Stimulated activated CD4-positive, alpha-beta T cell treated with anti-CD3 and anti-CD28 coated beads, Interleukin-1b, Interleukin-23, amount 100 ng/mL, for 1 hour (primary cell): ENCODE measurements at places on chromosomes 3 and 15.
A peak's percentile ranks its signal among the peaks of the same experiment; 100 is the strongest.

DNA sequence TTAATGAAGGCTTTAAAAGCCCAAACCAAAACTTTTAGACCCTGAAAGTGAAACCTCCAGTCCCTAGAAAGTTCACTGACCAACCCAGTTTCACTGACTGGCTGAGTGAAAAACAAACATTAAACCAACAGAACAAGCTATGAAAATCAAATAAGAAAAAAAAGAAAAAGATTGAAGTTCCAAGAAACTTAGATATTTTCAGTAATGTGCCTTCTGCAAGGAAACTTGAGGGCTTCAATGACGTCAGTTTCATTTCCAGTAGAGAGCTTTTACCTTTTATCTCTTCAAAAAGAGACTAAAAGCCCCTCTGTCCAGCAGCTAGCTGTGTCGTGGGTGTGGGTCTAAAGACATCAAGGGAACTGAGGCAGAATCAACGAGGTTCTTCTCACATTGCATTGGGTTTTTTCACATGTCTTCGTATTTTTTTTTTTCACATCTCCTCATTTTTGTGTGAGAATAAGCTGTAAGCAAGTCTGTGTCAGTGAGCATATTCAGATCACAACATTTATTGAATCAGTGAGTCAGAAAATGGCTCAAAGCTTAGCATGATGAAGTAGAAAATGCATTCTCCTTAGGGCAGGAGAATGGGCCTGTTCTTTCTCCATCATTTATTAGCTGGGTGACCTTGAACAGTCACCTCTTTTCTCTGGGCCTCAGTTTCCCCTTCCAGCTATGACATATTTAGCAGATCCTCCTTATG, 54.8 kb upstream of the BCL6 start:
- DNase-seq = no peak

DNA sequence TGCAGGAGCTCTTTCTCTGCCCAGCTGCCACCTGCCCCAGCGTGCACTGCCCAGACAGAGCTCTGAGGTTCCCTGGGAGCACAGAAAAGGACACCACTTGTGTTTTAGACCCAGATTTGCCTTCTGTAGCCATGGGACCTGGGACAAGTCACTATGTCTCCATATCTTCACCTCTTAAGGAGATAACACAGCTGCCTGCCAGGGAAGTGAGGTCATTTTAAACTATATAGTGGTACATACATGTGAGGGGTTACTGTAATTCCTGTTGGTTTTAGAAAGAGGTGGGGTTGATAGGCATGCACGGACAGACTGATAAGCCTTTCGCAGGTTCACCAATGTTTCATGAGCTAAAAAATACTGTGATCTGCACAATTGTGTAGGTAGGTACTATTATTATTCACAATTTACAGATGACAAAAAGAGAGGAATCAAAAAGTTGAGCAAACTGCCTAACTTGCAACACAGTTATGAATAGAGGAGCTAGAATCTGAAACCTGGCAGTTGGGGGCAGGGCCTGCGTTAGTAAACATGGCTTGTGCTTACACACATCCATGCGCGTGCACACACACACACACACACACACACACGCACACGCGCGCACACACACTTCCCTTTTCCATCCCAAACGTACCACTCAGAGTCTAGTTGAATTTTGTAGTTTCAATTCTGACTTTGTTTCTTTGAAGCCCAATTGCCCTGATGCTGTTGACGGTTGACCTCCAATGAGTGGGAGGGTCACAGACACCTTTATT, 193.6 kb downstream of the FAM43A start:
- DNase-seq = no peak

GRCh38 chr15:41669701-41670100, 9.5 kb downstream of the MGA start:
- no peak for DNase-seq

GRCh38 chr3:162206648-162207047, 710.0 kb downstream of the OTOL1 start:
- DNase-seq = no peak

DNA sequence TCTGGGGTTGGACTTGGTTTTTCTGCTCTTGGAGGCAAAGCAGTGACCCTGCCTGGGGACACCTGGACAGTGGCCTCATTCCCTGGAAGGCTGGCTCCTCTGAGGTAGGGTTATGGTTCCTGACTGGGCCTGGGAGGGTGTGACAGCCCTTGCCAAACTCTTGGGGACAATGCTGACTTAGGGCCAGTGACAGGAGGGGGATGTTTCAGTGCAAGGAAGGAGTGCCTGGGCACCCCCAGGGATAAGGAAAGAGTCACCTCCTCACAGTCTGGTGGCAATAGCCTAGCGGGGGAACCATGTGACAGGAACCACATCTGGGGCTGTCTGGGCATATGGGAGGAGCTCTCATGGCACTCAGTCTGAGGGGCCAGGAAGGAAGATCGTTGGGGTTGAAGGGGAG, 91.8 kb downstream of the ABHD5 start:
- DNase-seq = no peak

DNA sequence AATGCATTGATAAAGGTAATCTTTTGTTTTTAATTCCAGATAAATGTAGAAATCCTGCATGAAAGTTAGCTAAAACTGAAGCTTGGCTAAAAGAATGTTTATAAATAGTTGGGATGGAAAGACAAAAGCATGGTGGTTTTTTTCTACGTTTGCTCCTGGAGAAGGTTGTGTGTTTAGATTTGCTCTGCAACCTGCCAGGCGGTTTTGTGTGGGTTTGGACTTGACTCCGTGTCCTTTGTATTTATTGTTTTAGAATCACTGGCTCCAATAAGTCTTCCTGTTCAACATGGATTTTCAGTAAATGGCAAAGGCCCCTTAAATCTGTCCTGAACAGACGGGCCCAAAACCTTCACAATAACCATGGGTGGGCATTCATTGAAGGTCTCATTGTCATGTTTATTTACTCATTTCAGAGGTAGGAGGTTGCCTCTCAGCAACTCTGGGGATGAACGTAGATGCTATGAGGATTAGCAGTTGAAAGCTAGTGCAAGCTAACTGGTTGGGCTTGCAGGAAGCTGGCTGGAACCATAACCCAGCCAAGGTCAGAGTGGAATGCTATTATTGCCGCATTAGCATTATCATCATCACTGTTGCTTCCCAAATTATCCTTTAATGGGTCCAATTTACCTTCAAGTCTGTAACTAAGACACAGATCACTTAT, 60.6 kb upstream of the ADAMTS9 start:
- DNase-seq = no peak

DNA sequence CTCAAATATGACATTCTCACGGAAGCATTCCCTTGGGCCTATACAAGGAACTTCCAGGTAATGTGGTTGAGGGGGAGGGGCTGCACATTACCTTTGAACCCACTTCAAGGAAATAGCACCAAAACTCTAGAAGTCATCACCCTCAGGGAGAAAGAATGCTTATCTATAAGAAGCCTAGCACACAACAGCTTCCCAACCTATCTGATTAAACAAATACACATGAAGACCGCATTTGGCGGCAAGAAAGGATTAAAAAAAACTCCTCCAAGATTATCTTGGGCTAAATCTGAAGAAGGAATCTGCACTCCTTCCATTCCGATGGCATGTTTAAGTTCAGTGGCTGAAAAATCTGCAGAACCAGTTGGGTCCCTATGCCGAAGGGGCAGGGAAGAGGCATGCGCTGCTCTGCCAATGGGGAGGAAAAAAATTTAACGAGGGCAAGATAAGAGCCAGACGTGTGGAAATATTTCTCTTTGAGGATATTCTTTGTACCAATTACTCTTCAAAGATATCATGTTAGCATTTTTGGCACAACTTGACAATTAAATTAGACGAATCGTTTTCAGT, 82.0 kb upstream of the WNT5A start:
- no peak for DNase-seq

DNA sequence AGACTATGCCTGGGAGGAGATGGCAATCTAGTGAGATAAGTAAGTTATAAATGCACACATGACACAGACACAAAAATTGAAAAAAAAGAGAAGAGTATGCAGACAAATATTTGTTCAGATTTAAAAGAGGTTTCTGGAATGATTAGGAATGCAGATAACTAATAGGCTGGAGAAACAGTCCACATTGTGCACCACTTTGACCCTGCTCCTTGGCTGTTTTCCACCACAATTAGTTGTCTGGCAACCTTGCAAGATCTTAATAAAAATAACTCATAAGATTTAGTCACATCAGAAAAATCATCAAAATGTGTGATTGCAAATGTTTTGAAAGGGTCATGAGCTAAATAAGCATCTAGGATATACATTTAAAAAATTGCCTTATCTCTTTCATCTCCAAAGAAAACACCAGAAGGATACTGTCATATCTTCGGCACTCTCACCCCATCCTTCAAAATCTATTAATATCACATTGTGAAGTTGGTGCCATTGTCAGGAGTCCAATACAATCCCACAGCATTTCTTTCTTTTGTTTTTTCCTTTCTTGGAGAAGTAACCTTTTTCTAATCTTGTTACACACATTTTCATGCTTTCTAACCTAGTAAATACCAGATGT, 153.7 kb upstream of the KCNMB2 start:
- no peak for DNase-seq

- DNase-seq = no peak
These were observed 8.8 kb downstream of the CCNL1 start for GRCh38 chr3:157151151-157151550.

- DNase-seq = no peak
These were observed 33.3 kb upstream of the FLNB start for GRCh38 chr3:57974796-57975388.

GRCh38 chr3:99175276-99175812, 273.8 kb upstream of the DCBLD2 start:
- DNase-seq = no peak

DNA sequence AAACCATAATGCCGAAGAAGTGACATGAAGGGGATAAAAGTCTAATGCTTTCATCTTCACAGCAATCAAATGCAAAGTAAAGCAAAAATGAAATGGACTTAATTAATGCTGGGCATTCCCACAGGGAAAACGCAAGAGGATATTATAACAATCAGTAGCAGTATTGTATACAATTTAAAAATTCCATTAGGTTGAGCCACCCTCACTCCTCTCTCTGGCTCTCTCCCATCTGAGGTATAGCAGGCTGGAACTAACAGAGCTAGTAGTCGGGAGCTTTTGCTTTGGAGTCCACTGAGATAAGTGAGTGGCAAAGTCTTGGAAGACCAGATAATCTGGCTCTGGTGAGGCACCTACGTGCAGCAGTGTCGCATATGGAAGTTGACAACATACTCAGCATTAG, 33.9 kb downstream of the DET1 start:
- DNase-seq = no peak

DNA sequence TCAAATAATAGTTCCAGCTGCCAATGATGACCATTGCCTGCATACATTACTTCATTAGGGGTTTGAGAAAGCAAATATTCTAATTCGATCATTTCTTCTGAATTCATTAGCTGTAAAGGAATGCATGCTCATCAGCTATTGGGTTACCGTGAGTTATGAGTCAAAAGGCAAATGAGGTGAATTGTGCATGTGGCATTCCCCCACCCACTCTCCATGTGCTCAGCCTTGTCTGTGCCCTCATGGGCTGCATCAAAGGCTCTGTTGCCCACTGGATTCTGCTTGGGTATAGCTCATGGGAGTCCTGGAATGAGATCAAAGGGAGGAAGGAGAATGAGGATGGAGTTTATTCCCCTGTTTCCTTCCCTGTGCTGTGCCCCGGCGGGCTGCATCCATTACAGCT, 99.3 kb upstream of the CHRNA7 start:
- peak; percentile 6 for DNase-seq

DNA sequence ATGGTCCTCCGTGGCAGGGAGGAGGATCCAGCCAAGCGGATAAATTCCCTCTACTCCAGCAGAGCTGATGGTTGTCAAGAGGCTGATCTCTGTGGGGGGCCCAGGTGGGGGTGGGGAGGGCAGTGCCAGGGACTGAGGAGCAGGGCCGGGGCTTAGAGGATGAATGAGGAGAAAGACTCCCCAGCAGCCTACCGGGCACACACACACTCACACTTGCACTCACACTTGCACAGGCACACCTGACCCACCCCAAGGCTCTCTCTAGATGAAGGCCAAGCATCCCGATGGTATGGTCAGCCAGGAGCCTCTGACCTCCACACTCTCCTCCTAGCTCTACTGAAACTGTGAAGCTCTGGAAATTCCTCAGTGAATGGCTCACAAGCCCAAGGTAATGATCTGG, 131.3 kb upstream of the PRR20G start:
- no peak for DNase-seq

DNA sequence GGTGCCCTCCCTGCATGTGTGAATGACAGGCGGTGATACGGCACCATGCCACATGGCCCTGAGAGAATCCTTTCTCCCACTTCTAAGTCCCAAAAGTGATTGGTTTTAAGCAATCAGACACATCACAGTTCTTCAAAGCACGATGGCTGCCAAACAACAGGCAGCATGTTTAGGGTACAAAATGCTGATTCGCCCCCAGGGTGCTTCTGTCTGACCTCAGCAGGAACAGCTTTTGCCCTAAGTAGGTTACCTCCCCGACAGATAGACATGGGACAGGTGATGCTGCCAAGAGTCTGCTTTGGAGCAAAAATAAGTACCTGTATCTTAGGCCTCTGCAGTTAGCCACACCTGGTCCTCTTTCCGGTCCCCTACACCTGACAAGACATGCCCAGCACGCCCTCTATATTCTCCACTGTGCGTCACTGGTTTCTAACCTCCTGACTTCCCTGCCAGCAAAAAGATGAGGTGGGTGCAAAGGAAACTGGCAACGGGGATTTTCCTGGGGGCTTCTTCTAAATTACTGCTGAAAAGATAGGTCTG, 549.8 kb downstream of the FOXP1 start:
- no peak for DNase-seq

DNA sequence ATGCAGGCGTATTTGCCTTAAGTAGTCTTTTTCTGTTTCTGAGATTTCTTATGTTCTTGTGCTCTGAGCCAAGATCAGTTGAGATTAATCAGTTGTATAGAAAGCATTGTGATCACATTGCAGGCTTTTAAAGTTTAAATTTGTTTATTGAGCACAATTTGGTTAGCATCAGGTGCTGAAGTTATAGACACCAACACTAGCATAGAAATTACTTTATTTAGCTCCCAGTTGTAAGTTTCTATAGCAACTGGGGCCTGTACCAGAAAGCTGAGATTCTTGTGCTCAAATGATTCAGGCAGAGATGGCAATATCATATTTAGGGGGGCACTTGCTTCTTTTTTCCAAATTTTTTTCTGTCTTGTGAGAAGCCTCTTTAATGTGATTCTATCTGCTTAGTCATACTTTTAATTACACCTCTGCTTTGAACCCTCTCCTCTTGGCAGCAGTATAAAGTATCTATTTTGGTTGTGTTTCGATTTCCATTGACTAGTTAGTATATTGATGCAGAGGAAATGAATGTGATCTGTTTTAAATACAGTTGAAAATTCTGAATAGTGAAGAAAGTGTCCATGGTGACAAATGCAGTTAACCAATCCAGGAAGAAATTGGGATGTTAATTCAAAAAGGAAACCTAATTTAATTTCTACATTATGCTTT, 241.7 kb upstream of the GBE1 start:
- no peak for DNase-seq

GRCh38 chr15:62969442-62970089, 73.0 kb upstream of the TPM1 start:
- no peak for DNase-seq

DNA sequence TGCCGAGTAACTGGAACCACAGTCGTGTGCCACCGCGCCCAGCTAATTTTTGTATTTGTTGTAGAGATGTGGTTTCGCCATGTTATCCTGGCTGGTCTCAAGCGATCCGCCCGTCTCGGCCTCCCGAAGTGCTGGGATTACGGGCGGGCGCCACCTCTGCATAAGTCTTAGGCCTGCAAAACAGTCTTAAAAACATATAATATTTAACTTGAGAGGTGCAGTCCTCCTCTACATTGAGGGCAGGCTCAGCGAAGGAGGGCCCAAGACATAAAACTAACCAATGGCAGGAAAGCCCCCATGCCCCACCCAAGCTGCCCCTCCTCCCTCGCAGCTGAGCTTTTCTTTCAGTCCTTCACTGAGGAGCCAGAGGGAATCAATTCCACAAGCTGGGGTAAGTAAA, at the start of gene SLC28A2:
Gene SLC28A2, plus strand, starts transcription at position 347 of the 400 bp plus-strand sequence. CDS start 982 bp downstream, outside the sequence.
- no peak for DNase-seq
